ENCODE measurements at places on chromosomes 5 and 9.

GRCh38 chr5:138035605-138036537 is 3.0 kb upstream of the FAM13B start:
- DNase-seq, result peak; percentile 86

DNA sequence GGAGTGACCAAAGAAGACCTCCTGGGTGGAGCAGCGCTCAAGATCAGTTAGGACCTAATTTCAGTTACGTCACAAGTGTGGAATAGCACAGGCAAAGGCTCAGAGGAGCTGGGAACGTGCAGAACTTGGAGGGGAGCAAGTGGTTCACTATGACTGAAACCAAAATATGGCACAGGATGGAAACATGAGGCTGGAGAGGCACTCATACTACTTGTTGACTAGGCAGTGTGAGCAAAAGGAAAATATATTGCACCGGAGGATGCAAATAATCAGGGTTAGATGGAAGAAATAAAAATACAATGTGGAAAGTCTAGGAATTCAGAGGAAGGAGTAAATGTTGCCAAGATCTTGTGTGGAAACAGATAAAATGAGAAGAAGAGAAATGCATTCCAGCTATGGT is 148.3 kb downstream of the DCP2 start:
- DNase-seq, result no peak

- DNase-seq, result no peak
These were observed 50.2 kb downstream of the C9orf50 start for GRCh38 chr9:129570450-129571297.

DNA sequence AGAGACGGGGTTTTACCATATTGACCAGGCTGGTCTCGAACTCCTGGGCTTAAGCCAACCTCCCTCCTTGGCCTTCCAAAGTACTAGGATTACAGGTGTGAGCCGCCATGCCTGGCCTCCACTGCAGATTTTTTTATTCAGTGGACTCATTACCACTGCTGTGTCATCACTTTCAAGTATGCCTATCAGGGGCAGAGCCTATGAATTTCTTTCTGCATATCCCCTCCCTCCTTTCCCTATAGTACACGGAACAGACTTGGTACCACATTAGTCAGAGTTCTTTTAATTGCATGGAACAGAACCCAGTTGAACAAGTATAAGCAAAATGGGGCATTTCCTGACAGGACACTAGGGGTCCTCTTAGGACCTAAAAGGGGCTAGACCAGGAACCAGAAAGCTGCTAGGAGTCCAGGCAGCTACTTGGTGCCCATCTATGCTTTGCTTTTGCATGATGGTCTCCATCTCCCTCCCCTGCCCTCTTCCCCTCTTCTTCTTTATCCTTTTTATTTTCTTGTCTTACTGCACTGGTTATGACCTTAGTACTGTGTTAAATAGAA is 5.8 kb downstream of the BSPRY start:
- no peak for DNase-seq

- no peak for DNase-seq
These were observed 295.4 kb downstream of the CSNK1G3 start for GRCh38 chr5:123807177-123807945.

DNA sequence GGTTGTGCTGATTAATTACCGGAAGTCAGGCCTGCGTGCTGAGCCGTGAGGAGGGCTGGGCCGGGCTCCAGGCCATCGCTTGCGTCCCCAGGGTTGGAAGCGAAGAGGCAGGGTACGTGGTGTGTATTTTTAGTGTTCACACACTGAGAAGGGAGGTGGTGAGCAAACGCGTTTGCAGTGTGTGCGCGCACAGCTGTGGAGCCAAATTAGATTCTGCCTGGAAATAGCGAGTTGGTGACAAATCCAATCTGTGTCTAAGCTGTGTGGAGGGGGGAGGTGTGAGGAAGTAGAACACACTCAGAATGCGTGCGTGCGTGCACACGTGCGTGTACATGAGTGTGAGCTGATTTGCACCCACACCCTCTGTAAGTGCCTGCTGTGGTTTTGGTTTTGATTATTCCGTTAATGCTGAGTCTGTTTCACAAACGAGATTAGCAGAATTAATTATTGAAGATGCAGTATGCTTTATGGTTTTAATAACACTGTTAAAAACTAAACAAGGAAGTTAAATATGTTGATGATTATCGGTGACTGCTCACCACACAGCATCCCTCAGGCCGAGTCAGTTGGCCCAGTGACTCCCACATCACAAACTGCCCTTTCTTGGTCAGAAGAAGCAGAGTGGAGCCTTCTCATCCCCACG is 111.8 kb upstream of the FCN2 start:
- no peak for DNase-seq

DNA sequence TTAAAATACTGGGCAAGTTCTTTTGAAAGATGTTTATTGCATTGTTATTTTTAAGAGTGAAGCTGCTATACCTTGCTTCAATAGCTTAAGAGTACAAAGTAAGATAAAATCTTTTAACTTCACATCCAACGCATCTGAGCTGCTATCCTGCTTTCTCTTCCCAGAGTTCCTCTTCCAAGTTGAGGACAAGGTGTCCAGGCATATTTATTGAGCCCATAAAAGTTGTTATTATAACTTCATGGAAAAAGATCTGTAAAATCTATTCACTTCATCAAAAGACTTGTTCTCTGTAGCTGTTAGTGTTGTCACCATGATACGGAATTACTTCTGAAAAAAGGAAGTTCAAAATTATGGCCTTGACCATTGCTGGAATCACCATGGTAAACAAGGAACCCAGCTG is 306.2 kb upstream of the ELAVL2 start:
- DNase-seq, result no peak

- DNase-seq, result no peak
These were observed 30.6 kb upstream of the IL33 start for GRCh38 chr9:6184749-6185645.

- no peak for DNase-seq
These were observed 92.4 kb upstream of the NR3C1 start for GRCh38 chr5:143495821-143496275.
